ENCODE measurements at places on chromosomes 16 and 17. TPM values are rescaled to one million over a fixed set of nuclear protein-coding genes. Genes with fewer than 3 reads are reported as not detected.
A peak's percentile ranks its signal among the peaks of the same experiment; 100 is the strongest.

- DNase-seq = no peak
Observed at GRCh38 chr16:79184464-79185030, 416.0 kb downstream of the MAF start.

RNU2-1 gene
- 3,357 TPM for total RNA-seq

DNA sequence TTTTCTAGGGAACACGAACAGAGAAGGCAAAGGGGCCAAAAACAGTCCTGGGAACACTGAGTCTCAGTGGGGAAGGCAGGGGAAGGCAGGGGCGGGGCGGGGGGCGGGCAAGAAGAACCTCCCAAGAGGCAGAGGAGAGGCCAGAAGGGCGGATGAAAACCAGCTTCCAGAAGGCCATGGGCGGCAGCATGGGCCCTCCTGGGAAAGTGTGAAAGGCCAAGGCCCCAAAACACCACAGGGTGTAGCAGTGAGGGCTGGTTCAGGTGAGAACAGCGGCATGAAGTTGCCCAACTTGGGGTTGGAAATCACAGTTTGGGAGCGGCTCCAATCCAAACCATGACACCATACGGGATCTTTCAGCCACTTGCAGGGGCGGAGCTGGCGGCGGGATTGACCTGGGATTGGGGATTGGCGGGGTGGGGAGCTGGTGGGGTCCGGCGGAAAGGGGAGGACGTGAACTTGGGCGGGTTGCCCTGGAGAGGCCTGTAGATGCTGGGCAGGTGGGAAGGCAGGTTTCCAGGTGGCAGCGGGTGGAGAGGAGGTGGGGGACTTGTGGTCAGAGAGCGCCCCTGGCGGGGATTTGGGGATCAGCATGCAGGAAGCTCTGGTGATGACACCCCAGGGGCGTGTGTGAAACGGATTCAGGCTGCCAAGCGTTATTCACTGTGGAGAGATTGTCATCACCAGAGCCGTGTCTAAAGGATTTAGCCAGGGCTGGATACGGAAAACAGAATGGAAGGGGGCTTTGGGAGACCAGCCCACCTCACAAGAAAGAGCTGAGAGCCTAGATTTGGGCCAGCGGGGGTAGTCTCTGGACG is 80.9 kb downstream of the ARHGAP23 start:
- peak; percentile 47 for DNase-seq

- no peak for DNase-seq
Observed at GRCh38 chr16:82157836-82158235, 12.2 kb downstream of the MPHOSPH6 start.

C16orf89 gene
- not detected for total RNA-seq

DNA sequence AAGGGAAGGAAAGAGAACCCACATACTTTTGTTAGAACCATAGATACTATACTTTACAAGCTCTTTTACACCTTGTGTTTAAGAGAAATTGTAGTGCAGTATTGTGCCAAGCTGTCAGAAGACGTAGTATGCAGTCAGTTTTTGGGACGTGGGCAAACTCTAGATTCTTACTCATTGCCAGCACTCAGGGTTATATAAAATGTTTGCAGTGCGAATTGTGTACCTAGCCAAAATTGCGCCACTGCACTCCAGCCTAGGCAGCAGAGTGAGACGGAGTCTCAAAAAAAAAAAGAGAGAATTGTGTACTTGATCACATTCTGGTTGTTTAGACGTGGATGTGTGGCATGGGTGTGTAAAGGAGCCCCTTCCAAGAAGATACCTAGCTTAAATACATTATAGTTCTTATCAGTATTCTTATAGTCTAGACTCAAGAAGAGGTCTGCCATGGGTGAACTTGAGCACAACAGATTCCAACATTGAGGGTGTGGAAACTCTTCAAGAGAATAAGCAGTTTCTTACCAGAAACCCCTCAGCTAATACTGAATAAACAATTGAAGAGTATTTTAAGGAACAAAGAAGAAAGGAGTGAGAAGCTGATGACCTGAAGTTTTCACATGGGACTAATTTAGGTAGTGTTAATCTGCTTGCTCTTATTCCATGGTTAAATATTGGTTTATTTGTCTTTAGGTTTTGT is 27.4 kb upstream of the MRC2 start:
- DNase-seq = no peak

DNA sequence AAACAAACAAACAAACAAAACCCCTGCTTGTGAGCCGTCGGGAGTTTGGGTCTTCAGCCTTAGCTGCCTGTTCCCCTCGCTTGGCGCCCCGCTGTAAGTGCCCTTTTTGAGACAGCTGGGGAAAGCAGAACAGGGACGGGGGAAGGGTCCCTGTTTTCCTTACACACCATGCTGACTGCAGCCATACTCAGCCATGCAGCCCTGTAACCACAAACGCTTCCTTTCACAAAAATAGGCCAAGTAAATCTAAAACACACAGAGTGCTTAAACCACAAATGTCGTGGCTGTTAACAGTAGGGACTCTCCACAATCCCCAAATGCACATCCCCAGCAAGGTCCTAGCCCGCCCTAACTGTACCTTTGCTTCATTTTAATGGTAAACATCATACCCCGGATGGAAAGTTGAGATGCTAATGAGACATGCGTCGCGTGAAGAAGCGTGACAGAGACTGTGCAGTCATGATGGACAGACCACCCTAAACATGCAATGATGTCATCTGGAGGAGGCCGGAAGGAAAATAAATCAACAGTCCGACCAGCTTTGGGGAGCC is 129.9 kb downstream of the MGAT5B start:
- DNase-seq = peak; percentile 77

PRKCA gene
- 74.1 TPM for total RNA-seq

- no peak for DNase-seq
Observed at GRCh38 chr17:75831032-75831571, 13.1 kb downstream of the UNC13D start.

GRCh38 chr16:86964796-86965241 is 352.4 kb downstream of the C16orf95 start:
- no peak for DNase-seq

DNA sequence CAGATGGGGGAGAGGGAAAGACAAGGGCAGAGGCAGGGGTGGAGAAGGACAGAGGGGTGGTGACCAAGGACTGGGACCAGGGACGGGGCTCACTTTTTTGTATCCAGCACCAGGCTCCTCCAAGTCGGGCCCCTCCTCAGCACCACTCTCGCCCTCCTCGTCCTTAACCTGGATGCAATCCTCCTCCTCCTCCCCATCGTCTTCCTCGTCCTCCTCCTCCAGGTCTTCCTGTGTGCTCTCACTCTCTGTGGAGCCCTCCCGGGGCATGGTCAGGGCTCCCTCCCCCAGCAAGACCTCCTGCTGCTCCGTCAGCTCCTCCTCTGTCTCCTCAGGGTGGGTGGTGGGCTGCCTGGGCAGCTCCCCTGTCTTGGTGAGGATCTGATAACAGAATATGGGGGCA is 16.8 kb downstream of the G6PC3 start:
- no peak for DNase-seq

DNA sequence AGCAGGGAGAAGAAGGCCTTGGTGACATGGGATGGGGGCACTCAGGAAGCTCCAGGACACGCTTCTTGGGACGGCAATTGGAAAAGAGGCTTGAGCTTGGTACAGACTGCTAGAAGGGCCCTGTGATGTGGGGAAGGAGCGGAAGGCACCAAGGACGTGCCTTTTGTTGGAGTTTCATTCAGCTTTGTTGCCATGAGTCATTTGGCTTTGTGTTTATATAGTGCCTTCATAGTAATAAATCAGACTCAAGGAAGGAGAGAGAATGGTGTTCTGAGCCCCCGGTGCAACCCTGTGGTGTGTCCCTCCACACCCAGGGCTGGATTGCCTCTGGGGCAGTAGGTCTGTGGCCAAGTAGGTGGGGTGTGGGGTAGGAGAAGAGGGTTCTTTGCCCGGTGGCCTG is 7.4 kb upstream of the TBX4 start:
- DNase-seq = no peak

FAM83G gene
- 13.1 TPM for total RNA-seq

TP53TG3 gene
- total RNA-seq = not detected

ASPA gene
- total RNA-seq = not detected
